ENCODE measurements at places on chromosomes 16 and 17.

DNA sequence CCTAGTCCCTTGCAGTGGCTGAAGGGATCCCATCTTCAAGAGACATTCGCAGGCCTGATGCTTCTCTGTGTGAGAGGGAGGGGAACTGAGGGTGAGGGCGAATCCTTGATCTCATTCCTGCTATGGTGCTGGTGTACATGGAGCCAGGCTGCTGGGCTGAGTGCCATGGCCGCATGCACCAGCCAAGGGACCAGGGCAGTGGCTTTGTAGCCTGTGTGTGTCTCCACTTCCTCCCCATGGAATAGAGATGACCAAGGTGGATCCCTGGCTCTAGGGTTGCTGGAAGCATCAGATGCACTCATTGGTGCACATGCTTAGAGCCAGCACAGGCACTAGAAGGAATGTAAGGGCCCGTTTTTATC is 195.0 kb downstream of the FOXL1 start:
- no peak for DNase-seq

- DNase-seq = peak; percentile 13
Measured at GRCh38 chr16:27748868-27749546, 199.1 kb downstream of the KATNIP start.

GRCh38 chr17:7034955-7035590 is 742 bp upstream of the SLC16A13 start:
- peak; percentile 59 for DNase-seq

DNA sequence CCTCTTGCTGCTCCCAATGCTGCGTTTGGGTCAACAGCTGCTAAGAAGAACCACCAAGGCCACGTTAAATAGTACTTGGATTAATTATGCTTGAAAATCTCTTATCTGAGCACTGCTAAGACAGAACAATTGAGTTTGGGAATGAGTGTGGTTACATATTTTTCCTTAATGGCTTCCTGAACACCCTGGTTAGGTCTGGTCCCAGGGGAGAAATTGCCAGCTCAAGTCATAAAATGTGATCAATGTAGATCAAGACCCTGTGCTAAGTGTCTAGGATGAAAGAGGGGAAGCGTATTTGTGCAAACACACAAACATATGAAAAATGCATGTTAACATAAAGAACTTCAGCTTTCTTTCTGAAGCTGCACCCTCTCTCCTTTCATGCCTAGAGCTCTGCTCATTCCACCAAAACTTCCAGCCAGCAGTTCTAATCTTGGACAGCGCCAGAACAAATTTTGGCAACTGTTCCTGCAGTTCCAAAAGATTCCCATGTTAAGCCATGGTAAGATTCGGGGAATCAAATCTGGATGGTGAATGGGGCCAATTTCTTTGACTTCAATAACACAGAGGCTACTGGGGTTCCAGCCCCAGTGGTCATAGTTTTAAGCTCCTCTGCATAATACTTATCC is 72.0 kb downstream of the ZFHX3 start:
- no peak for DNase-seq

- no peak for DNase-seq
Measured at GRCh38 chr16:6428861-6429260, 903.8 kb upstream of the RBFOX1 start.

GRCh38 chr17:2181206-2181896 is 122.2 kb downstream of the SMG6 start:
- no peak for DNase-seq
